ENCODE measurements at places on chromosomes 2 and 18.

GRCh38 chr2:49416252-49416651 lies 261.9 kb upstream of the FSHR start:
- no peak for DNase-seq

DNA sequence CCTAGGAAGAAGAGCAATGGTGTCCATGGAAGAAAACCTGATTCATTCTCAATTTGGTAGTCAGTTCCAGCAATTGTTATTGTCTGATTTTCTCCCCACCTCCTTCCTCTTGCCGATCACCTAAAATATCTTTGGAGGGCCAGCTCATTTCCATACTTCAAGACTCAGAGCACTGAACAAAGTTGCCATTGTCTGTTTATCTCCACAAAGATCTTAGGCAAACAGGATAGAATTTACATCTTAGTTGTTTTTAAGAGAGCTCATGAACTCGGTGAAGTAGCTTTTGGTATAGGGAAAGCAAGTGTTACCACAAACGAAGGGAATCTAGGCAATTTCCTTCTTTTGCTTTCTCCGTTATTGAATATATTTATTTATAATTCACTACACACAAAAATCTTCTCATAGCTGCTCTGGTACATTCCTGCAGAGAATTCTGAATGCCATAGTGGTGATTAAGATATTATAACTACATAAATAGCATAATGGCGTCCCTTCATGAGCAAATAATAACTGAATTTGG lies 41.5 kb upstream of the CHST9 start:
- no peak for DNase-seq

- peak; percentile 82 for DNase-seq
Observed at GRCh38 chr2:234544659-234545611, 48.1 kb upstream of the ARL4C start.

- no peak for DNase-seq
Observed at GRCh38 chr2:64922482-64923384, 66.5 kb upstream of the SLC1A4 start.

DNA sequence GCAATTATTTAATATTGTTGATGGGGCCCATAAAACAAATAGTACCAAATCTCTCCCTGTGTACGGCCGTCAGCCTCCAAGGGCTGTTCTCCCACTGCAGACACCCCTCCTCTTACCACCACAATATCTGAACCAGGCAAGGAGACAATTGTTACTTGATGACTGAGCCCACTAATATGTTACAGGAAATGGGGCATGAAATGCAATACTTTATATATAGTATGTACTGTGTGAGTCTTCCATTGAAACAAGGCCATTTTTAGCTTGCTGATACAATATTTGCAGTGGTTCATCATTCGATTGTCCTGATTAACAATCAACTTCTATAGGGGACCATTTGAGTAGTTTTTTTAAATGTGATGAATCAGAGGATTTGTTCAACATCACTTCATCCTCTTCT lies 307.3 kb downstream of the GBX2 start:
- DNase-seq: no peak

DNA sequence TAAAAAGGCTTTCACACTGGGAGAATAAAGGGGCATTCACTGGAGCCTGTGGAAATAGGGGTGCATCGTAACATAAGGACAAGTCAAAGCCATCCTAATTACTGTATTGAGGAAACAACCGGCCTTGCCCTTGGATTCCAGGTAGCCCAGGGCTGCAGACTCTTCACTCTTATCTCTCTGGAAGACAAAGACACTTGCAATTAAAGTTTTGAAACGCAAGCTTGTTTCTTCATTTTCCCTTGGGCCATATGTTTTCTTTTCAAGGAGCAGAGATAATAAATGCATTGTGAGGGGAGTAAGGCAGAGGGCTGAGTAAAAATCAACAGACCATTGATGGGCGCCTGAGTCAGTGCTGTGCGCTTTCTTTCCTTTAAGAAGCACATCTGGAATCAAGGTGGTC lies 11.5 kb downstream of the TNFRSF11A start:
- no peak for DNase-seq

DNA sequence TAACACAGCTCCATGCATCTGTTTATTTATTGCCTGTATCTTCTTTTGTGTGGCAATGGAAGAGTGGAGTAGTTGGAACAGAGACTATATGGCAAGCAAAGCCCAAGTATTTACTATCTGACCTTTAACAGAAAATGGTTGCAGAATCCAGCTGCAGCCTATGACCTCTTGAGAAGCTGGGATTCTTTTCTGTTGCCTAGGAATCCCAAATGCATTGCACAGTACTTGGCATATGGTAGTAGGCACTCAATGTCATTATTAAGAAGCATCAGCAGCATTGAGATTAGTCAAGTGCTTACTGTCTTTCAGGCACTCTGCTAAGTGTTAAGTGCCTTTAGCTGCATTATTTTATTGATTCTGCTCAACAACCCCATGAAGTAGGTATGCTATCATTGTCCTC lies 331.6 kb downstream of the CCDC85A start:
- no peak for DNase-seq

- no peak for DNase-seq
Observed at GRCh38 chr2:55441280-55441892, 21.7 kb upstream of the CCDC88A start.

GRCh38 chr18:35303610-35304009 lies 13.6 kb upstream of the ZSCAN30 start:
- no peak for DNase-seq

DNA sequence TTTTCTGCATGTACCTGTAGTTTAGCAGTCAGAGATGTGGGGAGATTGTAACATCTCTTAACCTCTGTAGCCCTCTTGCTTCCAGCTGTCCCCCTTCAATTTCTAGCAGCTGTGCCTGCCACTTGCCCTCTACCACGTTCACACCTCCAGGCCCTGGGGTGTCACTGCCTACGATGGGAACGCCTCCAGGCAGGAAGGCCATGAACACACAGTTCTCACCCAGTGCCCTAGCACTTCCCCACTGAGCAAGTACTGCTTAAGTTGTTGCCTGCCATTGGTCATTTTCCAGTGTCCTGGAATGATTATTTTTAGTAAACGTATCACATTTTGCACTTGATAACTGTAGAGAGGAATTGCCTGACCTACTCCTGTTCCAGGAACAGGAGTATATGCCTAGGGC lies 77.1 kb upstream of the B3GNT7 start:
- DNase-seq: no peak

- no peak for DNase-seq
Observed at GRCh38 chr18:44624052-44624451, 56.6 kb upstream of the SETBP1 start.

DNA sequence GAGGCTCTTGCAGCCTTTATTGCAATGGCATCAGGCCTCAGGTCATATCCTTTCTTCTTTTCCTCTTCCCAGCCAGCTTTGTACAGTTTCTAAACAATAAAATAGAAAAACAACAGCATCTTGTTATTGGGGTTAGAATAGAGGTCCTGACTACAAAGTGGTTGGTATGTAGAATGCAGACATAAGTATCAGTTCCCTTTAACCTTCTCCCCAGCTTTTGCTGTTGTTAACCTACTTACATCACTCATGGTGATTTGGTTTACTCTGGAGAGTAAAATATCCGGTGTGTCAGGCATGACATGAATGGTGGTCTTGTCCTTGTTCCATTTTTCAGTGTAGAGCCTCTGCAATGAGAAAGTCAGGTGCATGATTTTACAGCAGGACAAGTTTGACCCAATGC lies 69.8 kb downstream of the NEB start:
- DNase-seq: no peak

DNA sequence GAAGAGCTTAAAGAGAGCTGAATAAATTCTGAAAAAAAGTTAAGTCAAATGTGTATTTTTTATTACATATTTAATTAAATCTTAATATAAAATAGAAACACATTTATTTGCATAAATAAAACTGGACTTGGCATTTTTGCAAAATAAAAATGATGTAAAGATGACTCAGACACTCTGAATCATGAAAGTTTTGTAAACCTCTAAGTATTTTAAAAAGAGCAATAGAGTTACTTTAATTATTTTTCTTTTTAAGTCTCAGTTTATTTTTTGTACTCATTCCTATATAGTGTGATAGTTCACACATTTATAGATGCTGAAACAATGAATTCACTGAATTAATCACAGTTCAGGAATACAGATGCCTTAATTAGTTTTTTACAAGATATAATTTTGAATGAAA lies 109.9 kb upstream of the DTNA start:
- DNase-seq: no peak

- no peak for DNase-seq
Observed at GRCh38 chr2:221420245-221420644, 151.9 kb downstream of the EPHA4 start.

- DNase-seq: no peak
Observed at GRCh38 chr18:58388736-58389135, 240.2 kb downstream of the ALPK2 start.

DNA sequence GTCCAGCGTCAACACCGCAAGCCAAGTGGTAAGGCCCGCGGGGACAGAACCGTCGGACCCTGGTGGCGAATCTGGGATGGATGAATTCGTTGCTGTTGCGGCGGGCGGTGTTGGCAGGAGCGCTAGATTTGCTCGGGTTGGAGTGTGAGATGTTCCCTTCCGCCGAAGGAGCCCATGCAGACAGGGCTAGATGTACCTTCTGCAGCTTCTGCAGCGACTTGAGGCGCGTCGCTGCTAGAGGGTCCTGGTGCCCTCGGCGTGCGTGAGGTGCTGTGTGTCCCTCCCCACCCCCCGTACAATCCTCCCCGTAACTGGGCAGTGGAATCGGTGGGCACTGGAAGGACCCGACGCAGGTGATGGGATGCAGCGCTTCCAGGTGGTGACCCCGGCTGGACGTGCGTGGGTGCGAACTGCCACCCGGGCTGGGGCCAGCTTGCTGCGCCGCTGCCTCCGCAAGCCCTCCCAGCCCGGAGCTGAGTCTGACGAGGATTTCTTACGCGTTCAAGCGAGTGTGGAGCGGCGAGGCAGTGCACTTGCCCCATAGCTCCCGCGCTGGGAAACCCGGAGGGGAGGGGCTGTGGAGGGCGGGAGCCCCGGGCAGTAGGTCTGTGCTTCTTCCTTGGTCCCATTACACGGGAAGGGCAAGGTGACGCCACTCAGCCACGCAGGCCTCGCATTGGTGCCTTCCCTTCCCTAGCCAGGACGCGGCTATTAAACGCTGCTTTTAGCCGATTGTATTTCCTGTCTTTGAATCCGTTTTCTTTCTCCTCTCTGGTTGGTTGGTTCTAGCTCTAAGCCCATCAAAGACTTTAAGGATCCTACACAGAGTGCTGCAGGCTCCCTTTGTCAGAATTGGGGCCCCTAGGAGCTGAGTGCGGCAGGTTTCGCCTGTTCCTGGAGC lies 34.2 kb downstream of the CHRNA1 start:
- no peak for DNase-seq

GRCh38 chr2:65605743-65606058 lies 173.3 kb upstream of the SPRED2 start:
- no peak for DNase-seq

DNA sequence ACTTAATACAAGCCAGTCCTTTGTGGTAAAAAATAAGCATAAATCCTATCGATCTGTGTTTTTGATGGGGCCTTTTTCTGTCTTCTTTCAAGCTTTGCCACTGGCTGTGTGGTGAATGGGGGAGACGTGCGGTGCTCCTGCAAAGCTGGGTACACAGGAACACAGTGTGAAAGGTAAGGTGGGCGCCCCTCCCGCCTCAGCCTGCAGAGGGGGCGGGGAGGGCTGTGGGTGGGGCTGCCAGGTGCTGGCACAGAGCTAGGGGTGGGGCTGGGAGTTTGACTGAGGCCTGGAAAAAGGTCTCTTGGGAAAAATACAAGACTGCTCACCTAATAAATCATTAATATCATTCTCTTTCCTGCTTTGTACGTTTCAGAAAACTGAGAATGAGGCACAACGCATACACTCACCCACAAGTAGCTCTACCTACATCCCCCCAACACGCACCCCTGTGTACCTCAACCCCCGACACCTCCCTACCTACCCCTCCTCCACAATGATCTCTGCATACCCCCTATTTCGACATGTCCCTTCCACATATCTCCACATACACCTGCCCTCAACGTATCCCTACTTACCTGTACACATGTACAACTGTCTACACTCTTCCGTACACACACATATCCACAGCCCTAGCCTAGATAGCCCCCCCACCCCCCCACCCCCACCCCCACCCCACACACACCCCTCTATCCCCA lies 129.7 kb upstream of the TTC39C start:
- DNase-seq: no peak

GRCh38 chr18:25876330-25876948 lies 214.0 kb downstream of the SS18 start:
- no peak for DNase-seq

- no peak for DNase-seq
Observed at GRCh38 chr18:35397976-35398375, 20.8 kb upstream of the ZNF396 start.

- no peak for DNase-seq
Observed at GRCh38 chr2:118239284-118239683, 151.0 kb downstream of the INSIG2 start.

GRCh38 chr2:1751767-1752725 lies 7.7 kb upstream of the PXDN start:
- no peak for DNase-seq

- no peak for DNase-seq
Observed at GRCh38 chr18:9731380-9731779, 23.3 kb downstream of the RAB31 start.

DNA sequence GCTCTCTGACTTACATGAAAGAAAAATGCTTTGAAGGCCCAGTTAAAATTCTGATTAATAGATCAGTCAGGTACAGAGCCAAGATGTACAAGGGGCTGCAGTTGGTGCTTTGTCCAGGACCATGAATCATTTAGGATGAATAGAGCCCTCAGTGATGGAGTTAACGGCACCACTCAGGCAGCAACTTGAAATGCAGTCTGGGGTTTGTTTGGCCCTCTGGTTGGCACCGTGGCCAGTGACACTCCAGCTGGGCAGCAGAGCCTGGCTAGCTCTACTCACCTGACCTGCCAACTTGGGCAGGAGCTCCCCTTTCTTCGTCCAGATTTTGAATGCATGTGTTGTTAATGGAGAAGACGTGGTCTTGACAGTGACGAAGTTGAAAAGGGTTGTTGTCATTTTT lies 493.0 kb upstream of the ACVR2A start:
- no peak for DNase-seq

DNA sequence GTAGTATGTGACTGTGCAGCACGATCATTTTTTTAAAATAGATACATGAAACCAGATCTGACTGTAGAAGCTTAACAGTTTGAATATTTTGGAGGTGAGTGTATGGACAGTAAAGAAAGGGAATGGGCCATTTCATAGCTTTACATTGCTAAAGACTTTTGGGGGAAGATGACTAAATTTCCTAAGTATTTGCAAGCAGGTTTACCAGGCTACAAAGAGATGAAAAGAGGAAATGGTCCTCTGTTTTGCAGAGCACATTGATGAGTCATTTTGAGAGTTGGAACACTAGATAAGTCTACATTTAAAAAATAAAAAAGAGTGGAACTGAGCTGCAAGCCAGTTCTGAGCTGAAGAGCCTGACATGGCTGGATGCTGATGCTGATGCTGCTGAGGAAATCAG lies 115.7 kb upstream of the LRATD1 start:
- DNase-seq: no peak

Measured in neural crest cell (in vitro differentiated cells).